Mucosa of gallbladder (tissue), 1 donor: ENCODE measurements at places on chromosomes 5 and 9. TPM values are rescaled to one million over a fixed set of nuclear protein-coding genes. Genes with fewer than 3 reads are reported as not detected.
A peak's percentile ranks its signal among the peaks of the same experiment; 100 is the strongest.

DNA sequence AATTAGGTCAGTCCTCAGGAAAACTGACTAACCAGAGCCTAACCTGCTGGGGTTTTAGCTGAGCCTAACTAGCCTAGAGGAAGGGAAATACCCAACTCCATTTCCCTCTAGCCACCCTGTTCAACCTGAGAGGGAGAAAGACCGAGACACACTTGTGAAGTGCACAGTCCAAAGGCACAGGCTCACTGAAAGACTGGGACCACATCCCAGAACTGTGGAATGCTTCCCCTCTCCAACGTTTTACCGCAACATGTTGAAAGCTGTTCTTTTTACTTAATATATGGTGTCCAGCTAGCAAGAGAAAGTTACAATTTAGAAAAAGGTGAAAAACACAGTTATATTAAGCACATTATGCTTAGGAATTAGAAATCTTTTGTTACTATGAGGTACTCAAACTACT, 76.8 kb upstream of the SIMC1 start:
- DNase-seq = no peak

DNA sequence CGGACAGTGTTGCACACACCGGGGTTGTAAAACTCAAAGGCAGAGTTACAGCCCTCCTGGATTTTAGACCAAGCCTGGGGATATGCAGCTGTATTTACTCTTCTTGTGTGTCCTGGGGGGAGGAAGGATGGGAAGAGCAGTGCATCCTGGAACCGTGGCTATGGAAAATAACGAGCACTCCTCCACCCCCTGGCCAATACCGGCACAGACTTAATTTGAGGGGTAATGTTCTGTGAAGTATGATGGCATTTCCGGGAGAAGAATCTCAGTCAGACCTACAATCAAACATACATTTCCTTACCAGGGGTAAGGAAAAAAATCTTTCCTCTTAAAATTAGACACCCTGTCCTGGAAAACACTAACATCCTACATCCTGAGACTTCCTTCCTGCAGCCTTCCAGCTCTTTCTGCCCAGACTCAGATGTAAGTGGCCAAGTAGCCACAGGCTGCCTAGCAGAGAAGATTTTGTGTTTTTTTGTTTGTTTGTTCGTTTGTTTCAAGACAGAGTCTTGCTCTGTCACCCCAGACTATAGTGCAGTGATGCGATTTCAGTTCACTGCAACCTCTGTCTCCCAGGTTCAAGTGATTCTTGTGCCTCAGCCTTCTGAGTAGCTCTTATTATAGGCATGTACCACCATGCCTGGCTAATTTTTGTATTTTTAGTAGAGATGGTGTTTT, 11.0 kb upstream of the ERMP1 start:
- no peak for DNase-seq

DNA sequence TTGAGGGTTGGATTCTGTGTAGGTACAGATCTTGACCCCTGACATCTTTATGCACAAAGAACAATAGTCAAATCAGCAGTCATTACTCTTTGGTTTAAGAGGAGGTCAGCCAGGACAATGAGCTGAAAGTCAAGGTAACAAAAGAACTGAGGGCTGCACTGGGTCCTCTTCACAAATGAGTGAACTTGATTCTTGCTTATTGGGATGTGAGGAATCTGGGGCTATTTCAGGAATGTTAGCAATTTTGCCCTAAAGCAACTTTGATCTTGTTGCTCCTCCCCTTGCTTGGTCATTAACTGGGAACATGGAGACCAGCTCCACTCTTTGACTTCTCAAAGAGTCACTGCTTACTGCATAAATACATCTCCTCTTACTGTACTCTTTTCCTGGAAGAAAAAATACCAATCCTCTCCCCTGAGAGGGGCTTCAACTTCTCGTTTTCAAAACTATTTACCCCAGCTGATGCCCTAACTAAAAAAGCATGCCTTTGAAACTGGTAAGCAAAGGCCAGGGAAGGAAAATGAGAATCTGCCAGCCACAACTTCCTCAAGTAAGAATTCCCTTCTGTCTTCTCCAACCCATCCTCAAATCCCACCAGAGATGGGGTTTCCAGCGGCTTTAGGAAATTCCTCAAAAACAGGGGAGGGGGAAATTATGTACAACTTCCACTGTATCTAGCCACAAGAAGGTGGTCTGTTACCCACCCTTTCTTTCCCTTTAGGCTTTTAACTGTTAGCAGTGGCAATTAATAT, 368.3 kb downstream of the ENC1 start:
- DNase-seq = no peak

DNA sequence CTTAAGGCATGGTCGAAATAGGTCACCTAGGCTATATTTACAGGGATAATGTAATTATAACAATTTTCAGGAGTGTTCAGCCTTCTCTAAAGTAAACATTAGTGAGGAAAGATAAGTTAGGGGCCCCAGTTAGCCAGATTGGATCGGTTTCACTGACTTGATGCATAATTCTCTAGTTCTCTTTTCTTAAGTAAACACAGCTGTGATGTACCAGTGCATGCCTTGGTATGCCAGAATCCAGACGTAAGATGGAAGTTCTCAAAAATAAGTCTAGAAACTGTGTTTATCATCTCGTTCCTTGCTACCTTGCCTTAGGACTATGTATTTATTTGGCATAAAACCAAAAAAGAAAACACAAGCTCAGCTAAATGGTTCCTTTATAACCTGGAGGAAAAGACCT, 442.2 kb upstream of the CLINT1 start:
- DNase-seq = no peak

DNA sequence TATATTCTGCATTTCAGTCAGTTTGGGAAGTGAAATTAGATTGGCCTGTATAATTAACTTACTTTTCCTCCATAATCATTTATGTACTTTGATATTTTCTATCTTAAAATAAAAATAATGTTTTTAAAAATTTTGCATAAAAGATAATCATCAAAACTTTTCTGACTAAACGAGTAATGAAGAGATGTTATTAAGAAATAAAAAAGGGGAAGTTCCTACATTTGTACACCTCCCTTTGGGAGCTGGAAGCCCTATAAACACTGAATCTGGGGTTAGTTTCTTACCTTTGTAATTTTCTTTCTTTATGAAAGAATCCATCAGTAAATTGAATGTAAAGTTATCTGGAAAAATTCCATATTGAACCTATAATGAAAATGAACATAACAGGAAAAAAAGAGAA, 86.2 kb downstream of the MRPS27 start:
- DNase-seq = no peak

DNA sequence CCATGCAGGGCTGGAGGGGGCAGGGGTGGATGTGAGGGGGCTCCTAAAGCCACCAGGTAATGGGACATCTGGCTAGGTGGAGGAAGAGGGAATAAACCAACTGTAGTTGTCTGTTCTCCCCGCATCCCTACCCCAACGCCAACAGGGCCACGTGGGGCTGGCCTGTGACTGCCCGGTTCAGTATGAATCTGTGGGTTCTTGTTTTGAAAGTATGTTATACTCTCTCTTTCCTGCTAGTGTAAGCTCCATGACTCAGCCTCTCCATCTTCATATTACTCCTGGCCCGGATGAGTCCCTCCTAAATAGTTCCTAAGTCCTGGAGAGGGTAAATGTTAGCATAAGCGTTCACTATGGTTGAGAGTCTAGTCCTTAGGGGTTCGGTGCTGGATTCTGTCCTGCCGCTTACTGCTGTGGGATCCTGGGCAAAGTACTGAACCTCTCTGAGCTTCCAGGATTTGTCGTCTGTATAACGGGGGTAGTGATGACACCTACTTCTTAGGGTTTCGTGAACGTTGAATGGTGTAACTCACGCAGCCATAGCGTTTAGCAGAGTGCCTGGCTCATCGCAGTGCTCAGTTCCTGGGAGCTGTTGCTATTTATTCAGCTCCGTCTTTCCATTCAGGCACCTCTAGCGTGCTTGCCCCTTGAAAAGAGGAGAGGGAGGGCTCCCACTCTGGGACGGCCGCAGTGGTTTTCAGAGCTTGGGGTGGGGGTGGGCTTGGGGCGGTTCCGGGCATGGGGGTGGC, 28.8 kb downstream of the LHX2 start:
- DNase-seq = no peak

DNA sequence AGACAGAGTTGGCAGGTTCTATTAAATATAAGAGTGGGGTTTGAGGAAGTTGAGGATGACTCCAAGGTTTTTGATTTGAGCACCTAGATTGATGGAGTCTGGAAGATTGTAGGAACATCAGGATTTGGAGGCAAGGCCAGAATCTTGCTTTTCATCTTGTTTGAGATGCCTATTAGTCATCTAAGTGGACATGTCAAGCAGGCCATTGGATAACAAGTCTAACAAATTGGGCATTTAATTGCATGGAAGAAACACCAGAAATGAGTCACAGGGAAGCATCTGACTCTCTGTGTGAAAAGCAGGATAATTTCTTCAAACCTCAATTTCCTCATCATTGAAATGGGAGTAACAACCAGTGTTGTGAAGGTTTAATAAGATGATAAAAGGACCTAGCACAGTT, 53.3 kb upstream of the ARL15 start:
- no peak for DNase-seq

DNA sequence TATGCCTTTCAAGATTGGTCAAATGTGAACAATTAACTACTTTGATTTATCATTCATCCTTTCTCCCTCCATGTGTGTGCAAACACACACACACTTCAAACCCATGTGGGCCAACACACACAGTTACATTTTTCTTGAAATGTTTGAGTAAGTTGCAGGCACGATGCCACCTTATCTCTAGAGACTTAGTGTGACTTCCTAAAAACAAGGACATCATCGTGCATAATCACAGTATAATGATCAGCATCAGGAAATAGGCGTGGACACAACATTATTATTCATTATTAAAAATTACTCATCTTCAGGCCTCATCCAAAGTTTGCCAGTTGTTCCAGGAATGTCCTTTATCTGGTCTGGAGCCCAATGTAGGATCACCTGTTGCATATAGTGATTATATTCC, 209.5 kb downstream of the GNA14 start:
- DNase-seq = no peak

- no peak for DNase-seq
These were observed 213.4 kb downstream of the AUH start for GRCh38 chr9:91148306-91148705.

DNA sequence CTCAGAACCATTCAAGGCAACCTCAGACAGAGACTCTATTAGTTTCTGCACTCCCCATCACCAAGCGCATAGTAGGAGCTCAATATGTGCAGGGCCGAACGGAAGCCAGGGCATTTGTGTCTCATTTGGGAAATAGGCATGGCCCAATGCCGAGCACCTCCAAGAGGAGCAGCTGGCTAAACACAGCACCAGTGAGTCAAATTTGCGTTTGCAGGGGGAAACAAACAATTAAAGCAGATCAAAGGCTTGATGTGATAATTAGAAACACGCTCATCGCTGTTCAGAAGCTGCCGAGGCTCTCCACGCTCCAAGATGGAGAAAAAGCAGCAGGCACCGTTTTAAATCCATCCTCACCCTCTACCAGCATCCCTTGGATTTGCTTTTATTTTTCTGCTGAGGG, 225.3 kb downstream of the AGTPBP1 start:
- DNase-seq = no peak

- DNase-seq = peak; percentile 60
These were observed 3.5 kb downstream of the RASEF start for GRCh38 chr9:83059417-83059816.

DNA sequence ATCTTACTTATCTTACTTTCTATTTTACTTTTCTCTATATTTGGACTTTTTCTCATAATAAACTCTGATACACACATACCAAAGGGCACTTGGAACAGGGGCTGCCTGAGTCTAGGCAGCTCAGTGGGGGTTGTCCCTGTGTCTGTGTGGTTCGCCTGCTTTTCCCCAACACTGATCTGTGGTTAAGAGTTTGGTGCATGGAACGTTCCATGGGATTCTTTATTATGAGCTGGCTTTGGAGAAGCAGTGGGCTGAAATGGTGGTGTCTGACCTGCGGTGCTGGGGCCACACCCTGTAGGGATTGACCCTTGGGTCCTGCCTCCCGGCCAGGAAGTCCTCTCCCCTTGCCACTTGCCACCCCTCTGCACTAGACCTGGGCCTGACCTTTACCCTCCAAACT, 47.4 kb downstream of the ANKRD33B start:
- no peak for DNase-seq

- no peak for DNase-seq
These were observed 89.0 kb downstream of the PIK3R1 start for GRCh38 chr5:68304421-68305052.

GRCh38 chr9:113999256-114000062, 78.6 kb downstream of the AMBP start:
- DNase-seq = peak; percentile 6

HMHB1 gene
- total RNA-seq = not detected

PTGDS gene
- 481 TPM for total RNA-seq

TXNDC8 gene
- total RNA-seq = not detected

GAPVD1 gene
- total RNA-seq = 45.8 TPM

CDKN2B-AS1 gene
- 0.55 TPM for total RNA-seq

PCDHB16 gene
- total RNA-seq = 3.0 TPM

DRD1 gene
- 0.81 TPM for total RNA-seq

FSD1L gene
- 9.3 TPM for total RNA-seq

SPACA9 gene
- total RNA-seq = 10.4 TPM

PCA3 gene
- not detected for total RNA-seq

CCNG1 gene
- 173 TPM for total RNA-seq

SYNPO gene
- total RNA-seq = 123 TPM

DMRT3 gene
- not detected for total RNA-seq

DIAPH1 gene
- 85.9 TPM for total RNA-seq

SREK1 gene
- 54.1 TPM for total RNA-seq
